ENCODE measurements at places on chromosomes 5 and 9. TPM values are rescaled to one million over a fixed set of nuclear protein-coding genes. Genes with fewer than 3 reads are reported as not detected.

- DNase-seq, result peak; percentile 91
These were observed 52.4 kb downstream of the AHRR start for GRCh38 chr5:373710-374602.

DNA sequence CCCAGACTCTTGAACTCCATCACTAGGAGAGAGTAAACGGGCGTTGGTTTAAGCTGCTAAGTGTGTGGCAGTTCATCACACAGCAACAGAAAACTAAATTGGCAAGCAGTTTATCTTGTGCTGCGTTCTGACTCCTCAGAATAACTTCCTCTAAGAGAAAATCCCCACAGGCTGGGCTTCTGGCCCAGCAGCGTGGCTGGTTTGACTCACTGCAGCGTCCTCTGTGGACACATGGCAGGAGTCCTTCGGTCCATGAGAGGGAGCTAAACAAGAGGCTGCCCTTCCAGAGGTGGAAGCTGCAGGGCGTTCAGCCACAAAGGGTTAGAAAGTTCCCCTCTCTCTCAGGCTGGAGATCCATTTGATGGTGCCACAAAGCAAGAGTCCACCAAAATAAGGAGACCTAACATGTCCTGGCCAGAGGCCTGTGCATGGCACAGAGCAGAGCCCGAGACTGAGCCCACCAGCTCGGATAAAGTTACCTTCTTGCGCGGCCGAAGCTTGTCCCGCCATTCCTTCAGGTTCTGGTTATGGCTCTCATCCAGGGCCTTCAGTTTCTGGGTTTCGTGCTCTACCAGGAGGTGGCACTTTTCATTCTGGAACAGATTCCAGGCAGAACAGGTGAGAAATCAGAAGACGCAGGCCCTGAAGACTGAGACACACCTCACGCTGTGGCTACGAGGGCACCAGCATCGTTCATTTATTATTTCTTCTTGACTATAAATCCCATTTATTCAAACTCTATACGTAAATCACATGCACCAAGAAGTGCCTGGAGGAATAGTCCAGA lies 46.2 kb upstream of the FBXW11 start:
- DNase-seq, result no peak

- no peak for DNase-seq
These were observed 23.3 kb upstream of the EEIG1 start for GRCh38 chr9:128003966-128004604.

The PIP5K1B gene
- polyA plus RNA-seq, result not detected

Data from SK-N-SH (cell line).